ENCODE measurements at places on chromosomes 1 and 21.

- no peak for DNase-seq
These were observed 110.3 kb upstream of the PALMD start for GRCh38 chr1:99535470-99536164.

- DNase-seq: no peak
These were observed 15.0 kb downstream of the GNB1 start for GRCh38 chr1:1875932-1876331.

GRCh38 chr1:239879321-239880170 is 212.1 kb upstream of the FMN2 start:
- DNase-seq: no peak

GRCh38 chr21:32886339-32886738 is 114.8 kb upstream of the PAXBP1 start:
- no peak for DNase-seq

DNA sequence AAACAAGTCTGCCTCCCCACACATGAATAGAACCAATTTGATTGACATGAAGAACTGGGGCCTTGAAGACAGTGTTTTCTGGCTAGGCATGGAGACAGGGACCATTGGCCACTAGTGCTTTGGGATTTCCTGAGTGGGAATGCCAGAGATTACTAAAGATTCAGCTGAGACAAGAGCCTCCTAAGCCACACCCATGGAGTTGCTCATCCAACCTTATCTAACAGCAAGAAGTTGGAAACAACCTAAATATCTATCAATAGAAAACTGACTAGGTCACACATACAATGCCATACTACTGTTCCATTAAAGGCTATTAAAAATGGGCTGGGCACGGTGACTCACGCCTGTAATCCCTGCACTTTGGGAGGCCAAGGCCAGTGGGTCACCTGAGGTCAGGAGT is 184.1 kb downstream of the ZBTB18 start:
- no peak for DNase-seq

DNA sequence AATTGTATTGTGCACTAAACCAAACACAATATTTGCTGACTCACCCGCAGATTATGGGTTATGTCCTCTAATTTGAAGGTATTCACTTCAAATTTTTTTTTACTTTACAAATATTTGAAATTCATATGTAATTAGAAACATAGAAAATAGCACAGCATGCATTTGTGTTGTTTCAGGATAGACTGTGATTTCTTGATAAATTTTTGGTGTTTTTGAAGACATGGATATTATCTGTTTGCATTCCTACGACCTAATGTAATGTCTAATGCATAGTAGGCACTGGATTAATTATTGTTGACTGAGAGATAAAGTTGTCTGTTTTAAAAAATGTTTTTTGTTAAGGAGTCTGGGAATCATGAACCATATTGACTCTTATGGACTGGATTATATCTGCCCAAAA is 850.2 kb downstream of the BRINP3 start:
- DNase-seq: no peak

- no peak for DNase-seq
These were observed 32.0 kb downstream of the WDR26 start for GRCh38 chr1:224402472-224403036.

DNA sequence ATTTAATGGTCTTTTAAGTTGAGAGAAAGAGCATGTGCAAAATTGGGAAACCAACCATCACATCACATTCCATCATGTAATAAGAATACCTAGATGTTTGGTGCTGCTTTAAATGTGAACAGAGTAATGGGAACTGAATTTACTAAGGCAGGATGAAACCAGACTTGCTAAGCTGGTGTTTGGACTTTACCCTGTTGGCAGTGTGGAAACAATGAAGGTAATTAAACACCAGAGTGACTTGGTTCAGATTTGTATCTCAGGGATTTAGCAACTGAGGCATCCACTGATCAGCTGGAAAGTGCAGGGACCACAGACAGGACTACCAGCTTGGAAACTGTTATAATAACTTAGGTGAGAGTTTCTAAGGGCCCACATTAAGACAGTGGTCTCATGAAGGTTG is 263.4 kb downstream of the OLFM3 start:
- peak; percentile 5 for DNase-seq

DNA sequence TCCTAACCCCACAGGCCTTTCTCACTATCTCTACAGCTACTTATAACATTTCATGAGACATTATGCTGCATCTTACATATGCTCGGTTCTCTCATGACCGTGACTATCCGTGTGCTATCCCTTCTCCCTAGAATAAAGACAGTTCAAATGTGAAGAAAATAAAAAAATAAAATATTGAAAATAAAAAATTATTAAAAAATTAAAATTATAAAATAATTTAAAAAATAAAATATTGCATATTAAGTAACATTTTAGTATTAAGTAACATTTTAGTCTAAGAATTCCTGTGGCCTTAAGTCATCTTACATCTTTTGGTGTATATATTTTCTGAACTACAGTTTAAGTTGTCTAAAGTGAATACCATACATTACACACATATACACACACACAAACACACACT is 415.5 kb downstream of the DPYD start:
- no peak for DNase-seq

GRCh38 chr1:204572923-204573922 is 57.0 kb downstream of the MDM4 start:
- DNase-seq: no peak

GRCh38 chr1:9825093-9826074 is 1.6 kb upstream of the CLSTN1 start:
- DNase-seq: no peak

- DNase-seq: no peak
These were observed 101.4 kb downstream of the SIPA1L2 start for GRCh38 chr1:232528472-232529089.

- no peak for DNase-seq
These were observed 19.2 kb downstream of the CNIH3 start for GRCh38 chr1:224635356-224635755.

- DNase-seq: no peak
These were observed 2.6 kb upstream of the GUCA2B start for GRCh38 chr1:42150651-42151050.

DNA sequence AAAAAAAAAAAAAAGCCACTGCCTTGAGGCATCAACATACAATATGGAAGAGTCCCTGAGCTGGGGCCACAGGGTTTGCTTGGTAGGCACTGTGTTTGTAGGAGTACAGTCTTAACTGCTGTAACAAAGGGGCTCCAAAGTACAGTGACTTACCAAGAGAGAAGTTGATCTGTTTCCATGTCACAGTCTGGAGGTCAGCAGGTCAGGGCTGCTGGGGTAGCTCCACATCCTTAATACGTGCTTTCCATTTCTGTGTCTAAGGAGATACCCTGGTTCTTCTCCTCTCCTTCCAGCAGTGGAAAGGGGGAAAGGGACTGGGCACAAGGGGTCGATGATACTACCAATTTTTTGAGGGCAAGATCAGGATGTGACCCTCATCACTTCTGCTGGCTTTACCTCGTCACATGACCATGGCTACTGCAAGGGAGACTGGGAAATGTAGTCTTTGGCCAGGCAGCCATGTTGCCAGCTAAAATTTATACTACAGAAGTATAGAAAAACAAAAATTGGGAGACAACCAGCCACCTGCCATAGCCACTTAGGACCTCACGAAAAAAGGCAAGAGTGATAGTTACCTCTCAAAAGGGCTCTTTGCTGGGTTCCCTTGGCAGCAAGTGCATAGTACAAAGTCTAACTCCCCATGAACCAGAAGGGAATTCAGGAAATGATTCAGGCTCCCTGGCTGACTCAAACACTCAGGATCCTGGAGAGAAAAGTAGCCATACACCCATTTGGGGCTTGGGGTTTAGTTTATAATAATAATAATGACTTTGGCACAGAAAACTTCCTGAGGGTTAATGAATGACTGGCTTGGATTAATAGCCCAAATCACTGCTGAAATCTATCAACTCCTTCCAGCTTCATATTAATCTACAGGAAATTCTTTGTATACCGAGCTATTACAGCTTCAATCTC is 52.7 kb upstream of the ATP5PO start:
- DNase-seq: peak; percentile 36

DNA sequence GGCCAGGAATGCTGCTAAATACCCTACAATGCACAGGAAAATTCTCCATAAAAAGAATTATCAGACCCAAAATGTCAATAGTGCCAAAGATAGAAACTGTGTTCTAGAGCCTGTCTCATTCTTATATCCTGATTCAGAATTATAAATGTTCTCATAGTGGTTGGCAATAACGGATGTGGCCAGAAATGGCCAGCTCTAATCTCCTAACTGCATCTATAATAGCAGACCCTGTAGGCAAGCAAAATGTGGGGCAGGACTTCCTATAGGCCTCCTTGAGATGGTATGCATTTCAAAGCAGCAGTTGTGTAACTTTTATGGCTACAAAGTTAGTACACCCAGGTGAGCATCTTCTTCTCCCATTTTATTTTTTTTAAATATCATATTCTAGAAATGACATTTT is 95.9 kb upstream of the SGIP1 start:
- no peak for DNase-seq

DNA sequence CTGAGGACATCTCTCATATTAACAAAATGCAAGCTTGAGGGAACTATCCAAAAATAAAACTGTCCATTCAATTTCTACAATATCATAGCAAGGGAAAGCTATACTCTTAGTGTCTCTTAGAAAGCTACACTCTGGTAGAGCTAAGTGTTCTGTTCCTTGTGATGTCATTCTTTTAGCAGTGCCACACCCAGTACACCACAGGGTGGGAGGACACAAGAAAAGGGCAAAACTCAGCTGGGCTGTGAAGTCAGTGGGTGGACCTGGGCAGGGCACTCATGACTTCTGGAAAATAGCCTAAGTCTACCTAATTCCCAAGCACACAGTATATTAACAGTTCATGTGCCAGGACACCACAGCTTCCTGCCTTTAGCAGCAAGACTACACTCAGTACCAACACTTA is 42.2 kb upstream of the TNFSF4 start:
- DNase-seq: no peak

GRCh38 chr1:166616206-166616605 is 223.1 kb upstream of the POGK start:
- no peak for DNase-seq

- DNase-seq: no peak
These were observed 22.9 kb downstream of the MEGF6 start for GRCh38 chr1:3588395-3588794.

DNA sequence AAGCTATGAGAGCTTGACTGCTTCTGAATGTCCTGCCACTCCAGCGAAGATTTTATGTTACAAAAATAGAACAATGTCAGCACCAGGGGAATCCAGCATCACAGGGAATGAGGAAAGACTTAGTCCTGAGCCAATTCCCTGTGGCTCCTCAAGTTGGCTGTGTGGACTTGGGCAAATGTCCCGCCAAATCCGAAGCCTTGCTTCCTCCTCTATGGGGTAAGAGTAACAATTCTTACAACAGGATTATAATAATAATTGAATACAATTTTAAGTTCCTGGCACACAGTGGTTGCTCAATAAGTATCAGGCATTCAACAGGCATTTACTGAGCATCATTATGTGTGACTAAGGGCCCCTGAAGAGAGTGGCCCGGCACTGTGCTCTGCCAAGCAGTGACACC is 44.4 kb downstream of the STPG1 start:
- DNase-seq: no peak

DNA sequence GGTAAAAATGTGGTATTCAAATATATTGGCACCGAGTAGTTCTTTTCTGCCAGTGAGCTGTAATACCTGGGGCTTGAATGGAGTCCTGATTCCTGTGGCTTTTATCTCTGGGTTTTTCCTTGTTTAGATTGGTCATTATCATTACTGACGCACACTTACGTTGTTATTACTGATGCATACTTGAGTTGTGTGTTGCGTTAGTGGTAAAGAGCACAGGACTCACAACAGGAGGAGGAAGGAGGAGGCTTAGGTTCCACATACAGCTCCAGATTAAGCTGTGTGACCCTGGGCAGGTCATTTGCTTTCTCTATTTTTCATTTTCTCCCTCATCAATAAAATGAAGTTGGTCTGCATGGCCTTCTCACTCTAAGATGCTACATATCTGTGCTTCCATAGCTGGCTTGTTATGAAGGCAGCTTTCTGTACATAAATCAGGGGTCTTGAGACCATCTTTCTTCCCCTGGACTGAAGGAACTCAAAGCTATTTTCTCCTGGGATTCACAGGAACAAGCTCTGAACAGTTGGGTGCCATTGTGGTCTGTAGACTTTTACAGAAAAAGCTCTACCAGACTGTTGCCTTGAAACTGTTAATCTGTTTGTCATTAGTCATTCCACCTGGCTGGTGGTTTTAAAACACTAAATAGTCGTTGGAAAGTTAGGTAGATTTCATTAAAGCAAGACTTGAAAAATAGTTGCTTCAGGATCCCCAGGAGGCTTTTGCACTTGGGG is 5.6 kb downstream of the ARID1A start:
- DNase-seq: no peak

DNA sequence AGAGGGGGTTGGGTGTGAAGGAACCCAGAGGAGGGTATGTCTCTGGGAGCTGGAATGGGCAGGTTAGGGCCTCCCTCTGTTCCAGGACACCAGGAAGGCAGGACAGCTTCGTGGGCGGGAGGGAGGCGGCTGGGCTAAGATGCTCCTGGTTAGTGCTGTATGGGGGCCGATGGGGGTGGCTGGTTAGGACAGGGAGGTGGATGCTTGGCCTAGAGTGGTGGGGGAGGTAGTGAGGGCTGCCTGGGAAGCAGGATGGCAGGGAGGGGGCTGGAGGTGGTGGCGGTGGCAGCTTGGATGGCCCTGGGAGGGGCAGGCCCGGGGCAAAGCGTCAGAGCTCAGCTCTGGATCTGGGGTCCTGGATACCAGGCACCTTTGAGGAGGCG is 6.2 kb upstream of the MMP23B start:
- DNase-seq: no peak

DNA sequence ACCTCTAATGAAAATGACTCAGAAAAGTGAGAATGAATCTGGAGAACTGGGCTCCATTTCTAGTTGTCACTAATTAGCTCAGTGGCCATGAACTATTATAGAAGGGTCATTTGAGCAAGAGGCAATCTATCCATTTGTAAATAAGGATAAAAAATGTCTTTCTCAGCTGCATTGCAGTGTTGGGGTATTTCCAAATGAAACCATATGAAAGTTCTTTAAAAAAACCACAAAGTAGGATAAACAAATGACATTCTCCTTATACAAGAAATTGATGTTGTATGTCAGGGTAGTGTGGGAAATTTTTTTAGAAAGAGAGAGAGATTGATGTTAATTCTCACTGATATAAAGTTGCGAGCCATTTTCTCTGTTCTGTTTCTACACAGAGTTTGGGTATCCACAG is 26.0 kb downstream of the FMO3 start:
- no peak for DNase-seq

DNA sequence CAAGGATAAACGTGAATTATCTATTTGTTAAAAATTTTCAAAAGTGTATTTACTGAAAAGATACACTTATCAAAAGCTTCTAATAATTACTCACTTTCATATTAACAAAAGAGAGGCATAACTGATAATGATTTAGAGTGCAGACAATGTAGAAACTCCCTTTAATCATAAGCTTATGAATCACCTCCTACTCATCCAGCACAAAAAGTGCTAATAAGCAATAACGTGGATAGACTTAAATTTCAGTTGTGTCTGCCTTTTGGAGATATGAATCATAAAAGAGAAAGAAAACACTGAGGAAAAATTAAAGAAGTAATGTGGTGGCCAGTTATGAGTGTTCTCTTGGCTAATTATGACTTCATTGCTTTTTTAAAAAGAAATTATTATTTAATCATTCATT is 827.6 kb upstream of the B3GALT2 start:
- no peak for DNase-seq
